ENCODE measurements at places on chromosomes 1 and 21. TPM values are rescaled to one million over a fixed set of nuclear protein-coding genes. Genes with fewer than 3 reads are reported as not detected.
A peak's percentile ranks its signal among the peaks of the same experiment; 100 is the strongest.

Gene FNDC10
- total RNA-seq = 32.0 TPM

Gene MFN2
- 67.0 TPM for total RNA-seq

Gene IGSF8
- 32.9 TPM for total RNA-seq

- H3K27ac ChIP-seq = no peak overlapping the region
- DNase-seq = no peak
- peaks cover 3% of the 10 kb centered on the region for H3K4me1 ChIP-seq
- H3K27me3 ChIP-seq = peaks cover 44% of the 10 kb centered on the region
- no peaks in the 10 kb centered on the region for H3K36me3 ChIP-seq
These were observed 3.4 kb downstream of the IGSF21 start for GRCh38 chr1:18110968-18111367.

GRCh38 chr1:10958614-10959013 is 53.8 kb upstream of the TARDBP start:
- no peak overlapping the region for H3K4me3 ChIP-seq
- DNase-seq = no peak
- H3K27me3 ChIP-seq = no peaks in the 10 kb centered on the region
- no peaks in the 10 kb centered on the region for H3K4me1 ChIP-seq
- H3K27ac ChIP-seq = no peak overlapping the region
- H3K36me3 ChIP-seq = no peaks in the 10 kb centered on the region

- no peaks in the 10 kb centered on the region for H3K27me3 ChIP-seq
- no peak overlapping the region for H3K4me3 ChIP-seq
- no peak for DNase-seq
These were observed 2.2 kb downstream of the NSUN4 start for GRCh38 chr1:46342677-46343350.

DNA sequence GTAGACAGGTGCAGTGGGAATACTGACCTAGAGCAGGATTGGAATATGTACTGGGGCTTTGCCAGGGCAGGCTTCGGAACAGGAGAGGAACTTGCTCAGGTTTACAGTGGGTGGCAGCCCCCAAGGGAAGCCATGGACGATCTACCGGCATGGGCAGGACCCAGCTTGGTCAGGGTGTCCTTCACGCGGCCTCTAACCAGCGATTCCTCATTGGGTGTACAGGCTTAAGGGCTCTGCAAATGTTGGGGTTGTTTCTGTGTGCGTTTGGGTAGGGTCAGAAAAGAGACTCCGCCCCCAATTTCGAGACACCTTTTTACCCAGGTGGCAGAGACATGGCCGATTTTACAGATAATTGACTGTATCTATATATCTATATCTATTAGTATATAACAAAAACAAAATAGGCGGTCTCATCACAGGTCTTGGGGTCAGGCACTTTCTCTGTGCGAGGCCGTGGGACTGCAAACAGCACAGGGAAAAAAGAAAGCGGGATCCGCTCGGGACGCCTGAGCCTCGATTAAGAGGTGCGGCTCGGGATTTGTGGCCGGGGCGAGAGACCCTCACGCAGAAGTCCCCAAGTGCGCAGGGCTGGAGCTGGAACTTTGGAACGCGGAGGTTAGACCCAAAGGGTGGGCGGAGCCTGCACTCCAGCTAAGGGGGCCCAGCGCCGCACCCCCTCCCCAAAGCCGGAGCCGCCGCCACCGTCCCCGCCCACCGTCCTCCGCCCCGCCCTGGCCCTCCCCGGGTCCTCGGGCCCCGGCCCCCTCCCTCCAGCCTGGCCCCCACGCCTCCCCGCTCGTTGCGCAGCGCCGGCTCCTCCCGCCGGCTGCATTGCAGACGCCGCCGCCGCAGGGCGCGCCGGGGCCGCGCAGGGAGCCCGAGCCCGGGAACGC is 67.5 kb upstream of the VAMP3 start:
- no peak for DNase-seq
- H3K4me1 ChIP-seq = no peaks in the 10 kb centered on the region
- H3K27me3 ChIP-seq = no peaks in the 10 kb centered on the region
- no peaks in the 10 kb centered on the region for H3K36me3 ChIP-seq
- no peak overlapping the region for H3K4me3 ChIP-seq

DNA sequence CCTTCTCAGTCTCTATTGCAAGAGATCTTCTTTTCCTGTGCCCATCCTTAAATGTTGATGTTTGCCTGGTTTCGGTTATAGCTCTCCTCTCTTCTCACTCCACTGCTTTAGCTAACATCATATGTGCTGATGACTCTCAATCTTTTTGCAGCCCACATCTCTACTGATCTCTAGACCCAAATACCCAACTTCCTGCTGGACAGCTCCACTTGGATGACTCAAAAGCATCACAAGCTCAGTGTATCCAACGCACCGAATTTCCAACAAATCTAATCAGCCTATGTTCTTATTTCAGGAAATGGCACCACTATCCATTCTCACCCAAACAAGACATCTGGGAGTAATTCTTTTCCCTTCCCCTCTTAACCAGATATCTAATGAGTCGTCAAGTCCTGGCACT is 79.1 kb upstream of the ARTN start:
- no peak overlapping the region for H3K4me3 ChIP-seq
- no peak overlapping the region for H3K27ac ChIP-seq
- H3K4me1 ChIP-seq = no peaks in the 10 kb centered on the region

GRCh38 chr1:236370420-236370819 is 23.7 kb upstream of the EDARADD start:
- H3K27me3 ChIP-seq = no peaks in the 10 kb centered on the region
- H3K4me3 ChIP-seq = no peak overlapping the region
- no peak for DNase-seq
- no peak overlapping the region for H3K27ac ChIP-seq
- no peaks in the 10 kb centered on the region for H3K36me3 ChIP-seq

- H3K27me3 ChIP-seq = no peaks in the 10 kb centered on the region
- no peak overlapping the region for H3K4me3 ChIP-seq
- H3K27ac ChIP-seq = no peak overlapping the region
- no peaks in the 10 kb centered on the region for H3K36me3 ChIP-seq
These were observed 241.3 kb downstream of the KCNT2 start for GRCh38 chr1:196366817-196367495.

DNA sequence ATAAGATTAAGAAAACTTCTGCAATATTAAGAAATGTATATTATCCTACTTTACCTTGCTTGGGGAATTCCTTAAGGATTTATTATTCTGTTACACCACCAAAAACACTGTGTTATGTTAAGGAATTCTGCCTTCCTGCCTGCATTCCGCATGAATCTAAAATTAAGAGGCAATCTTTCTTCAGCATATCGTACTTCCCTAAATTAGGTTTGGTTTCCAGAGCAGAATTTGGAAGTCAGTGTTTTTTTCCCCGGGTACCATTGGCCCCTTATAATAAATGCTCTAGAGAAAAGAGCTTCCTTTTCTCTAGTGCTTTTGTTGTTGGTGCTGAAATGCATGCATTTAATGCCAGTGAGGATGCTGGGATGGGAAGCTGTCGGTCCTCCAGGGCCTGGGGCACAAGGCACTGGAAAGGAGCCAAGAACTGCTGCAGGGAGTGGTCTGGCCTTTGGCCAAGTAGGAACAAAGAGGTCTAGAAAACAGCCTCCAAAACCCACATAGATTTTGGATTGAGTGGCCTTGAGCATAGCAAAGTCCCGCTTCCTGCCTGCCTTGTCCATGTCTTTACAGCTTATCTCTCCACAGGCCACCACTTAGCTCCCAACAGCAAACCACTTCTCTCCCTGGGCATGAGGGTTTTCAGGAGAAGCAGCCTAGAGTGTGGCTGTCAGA is 69.9 kb downstream of the RRAGC start:
- no peak for DNase-seq
- no peaks in the 10 kb centered on the region for H3K36me3 ChIP-seq
- no peak overlapping the region for H3K27ac ChIP-seq
- H3K27me3 ChIP-seq = peaks cover 27% of the 10 kb centered on the region

- no peak overlapping the region for H3K4me3 ChIP-seq
- no peaks in the 10 kb centered on the region for H3K27me3 ChIP-seq
- no peak overlapping the region for H3K27ac ChIP-seq
- peak; percentile 41 for DNase-seq
These were observed 25.6 kb downstream of the NPHP4 start for GRCh38 chr1:5966543-5967205.
